Fibroblast of skin of back (primary cell): ENCODE measurements at places on chromosomes 3 and 15.

- no peak for DNase-seq
These were observed 1.9 kb upstream of the PLA1A start for GRCh38 chr3:119595639-119596334.

DNA sequence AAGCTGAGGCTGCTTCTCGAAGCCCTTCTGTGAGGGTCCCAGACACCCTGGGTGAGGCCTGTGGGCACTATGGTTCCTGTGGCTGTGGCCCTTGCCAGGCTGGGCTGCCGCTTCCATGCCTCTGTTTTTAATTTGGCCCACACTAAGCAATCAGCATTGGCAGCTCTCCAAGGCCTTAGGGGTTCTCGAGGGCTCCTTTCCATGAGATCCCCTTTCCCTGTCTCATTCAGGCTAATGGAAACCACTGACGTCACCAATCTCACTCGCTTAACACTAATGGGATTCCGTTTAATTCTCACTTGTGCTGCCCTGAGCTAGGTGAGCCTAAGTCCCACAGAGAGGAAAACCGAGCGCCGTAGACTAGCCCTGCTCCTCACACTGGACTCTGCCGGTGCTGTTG, 60.2 kb upstream of the RAB6B start:
- DNase-seq: peak; percentile 27

GRCh38 chr3:12143949-12144504, 14.7 kb downstream of the TIMP4 start:
- peak; percentile 55 for DNase-seq

DNA sequence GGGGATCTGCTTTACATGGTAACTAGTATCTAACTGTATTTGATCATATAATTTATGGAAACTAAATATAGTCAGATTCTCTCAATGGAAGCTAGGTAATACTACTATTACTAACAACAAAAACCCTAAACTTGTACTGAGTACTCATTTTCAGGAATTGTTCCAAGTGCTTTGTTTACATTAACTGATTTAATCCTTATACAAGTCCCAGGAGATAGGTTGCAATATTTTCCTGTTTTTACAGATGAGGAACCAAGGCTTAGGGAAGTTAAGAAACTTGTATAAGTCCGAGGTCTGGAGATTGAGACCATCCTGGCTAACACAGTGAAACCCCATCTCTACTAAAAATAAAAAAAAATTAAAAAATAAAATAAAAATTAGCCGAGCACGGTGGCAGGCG, 7.5 kb upstream of the MTHFS start:
- no peak for DNase-seq

- no peak for DNase-seq
These were observed 24.7 kb upstream of the TM4SF4 start for GRCh38 chr3:149449799-149450198.

- no peak for DNase-seq
These were observed 35.0 kb downstream of the BTLA start for GRCh38 chr3:112464264-112464663.

DNA sequence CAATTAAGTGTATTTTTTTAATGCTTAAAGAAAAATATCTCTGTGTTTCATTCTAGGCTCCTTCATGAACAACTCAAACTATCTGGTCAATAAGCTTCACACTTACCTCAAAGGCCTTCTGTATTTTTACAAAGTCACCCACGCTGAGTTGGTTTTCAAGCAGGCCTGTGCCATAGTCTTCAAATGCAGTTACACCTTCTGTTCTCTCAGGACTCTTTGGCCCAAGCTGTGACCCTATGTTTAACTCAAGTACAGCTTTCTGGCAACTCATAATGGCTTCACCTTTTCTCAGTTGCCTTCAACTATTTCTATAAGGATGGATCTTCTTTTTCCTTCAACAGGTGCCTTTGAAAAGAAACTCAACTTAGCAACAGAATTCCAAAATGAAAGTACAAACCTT, 587 bp downstream of the WDR49 start:
- no peak for DNase-seq

- no peak for DNase-seq
These were observed 119.8 kb downstream of the AKAP13 start for GRCh38 chr15:85500060-85500708.

- DNase-seq: peak; percentile 80
These were observed 227.8 kb upstream of the CTNNB1 start for GRCh38 chr3:40971191-40972168.

DNA sequence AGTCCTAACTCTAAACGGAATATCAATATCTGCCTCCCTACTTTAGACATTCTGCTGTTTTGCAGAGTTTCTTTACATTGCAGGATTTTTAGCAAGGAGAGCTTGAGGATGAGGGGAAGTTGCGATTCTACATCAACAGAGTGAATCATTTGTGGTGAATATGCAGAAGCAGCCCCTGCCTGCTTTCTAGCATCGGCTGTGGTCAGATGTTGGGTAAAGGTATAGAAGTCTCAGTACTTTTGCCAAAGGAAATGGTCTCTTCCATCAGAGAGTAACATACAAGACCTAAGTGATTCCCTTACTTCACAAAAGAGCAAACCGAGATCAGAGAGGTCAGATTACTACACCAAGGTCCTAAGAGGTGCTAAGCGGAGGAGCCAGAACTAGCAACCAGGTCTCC, 15.2 kb downstream of the ST3GAL6 start:
- peak; percentile 38 for DNase-seq
